Mucosa of gallbladder (tissue), 1 donor: ENCODE measurements at places on chromosomes 4 and X.

GRCh38 chr4:144421056-144421455 lies 224.9 kb upstream of the HHIP start:
- no peak for DNase-seq

GRCh38 chrX:19902110-19902509 lies 14.7 kb upstream of the SH3KBP1 start:
- DNase-seq, result no peak

- DNase-seq, result peak; percentile 36
These were observed 160.9 kb downstream of the SMIM20 start for GRCh38 chr4:26074712-26075430.

GRCh38 chr4:89284828-89285227 lies 22.8 kb downstream of the GPRIN3 start:
- DNase-seq, result no peak

DNA sequence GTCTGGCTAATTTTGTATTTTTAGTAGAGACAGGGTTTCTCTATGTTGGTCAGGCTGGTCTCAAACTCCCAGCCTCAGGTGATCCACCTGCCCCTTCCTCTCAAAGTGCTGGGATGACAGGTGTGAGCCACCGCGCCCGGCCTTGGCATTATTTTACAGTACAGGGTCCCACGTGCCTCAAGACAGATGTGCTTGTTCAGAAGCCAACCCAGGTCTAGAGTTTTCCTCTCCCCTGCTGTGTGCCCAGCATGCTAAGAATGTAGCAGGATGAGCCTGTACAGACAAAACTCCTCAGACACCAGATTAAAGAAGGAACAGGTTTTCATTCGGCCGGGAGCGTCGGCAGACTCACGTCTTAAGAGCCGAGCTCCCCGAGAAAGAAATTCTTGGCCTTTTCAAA lies 42.2 kb downstream of the CRLF2 start:
- no peak for DNase-seq

DNA sequence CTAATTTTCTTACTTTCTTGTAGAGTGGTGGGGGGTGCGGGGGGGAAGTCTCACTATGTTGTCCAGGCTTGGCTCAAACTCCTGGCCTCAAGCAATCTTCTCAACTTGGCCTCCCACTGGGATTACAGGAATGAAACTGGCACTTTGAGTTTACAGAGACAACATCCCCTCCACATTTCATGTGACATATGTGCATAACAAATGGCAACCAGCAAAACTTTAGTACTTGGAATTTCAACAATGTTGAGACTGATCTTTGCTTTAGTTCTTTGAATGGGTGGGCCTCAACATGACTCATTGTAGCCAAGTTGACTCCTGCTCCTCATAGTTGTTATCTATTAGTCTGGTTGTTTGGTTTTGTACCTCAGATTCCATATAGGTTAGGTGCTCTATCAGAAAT lies 11.4 kb upstream of the FMR1 start:
- no peak for DNase-seq

- DNase-seq, result peak; percentile 80
These were observed 545.0 kb downstream of the GBA3 start for GRCh38 chr4:23237771-23238170.

DNA sequence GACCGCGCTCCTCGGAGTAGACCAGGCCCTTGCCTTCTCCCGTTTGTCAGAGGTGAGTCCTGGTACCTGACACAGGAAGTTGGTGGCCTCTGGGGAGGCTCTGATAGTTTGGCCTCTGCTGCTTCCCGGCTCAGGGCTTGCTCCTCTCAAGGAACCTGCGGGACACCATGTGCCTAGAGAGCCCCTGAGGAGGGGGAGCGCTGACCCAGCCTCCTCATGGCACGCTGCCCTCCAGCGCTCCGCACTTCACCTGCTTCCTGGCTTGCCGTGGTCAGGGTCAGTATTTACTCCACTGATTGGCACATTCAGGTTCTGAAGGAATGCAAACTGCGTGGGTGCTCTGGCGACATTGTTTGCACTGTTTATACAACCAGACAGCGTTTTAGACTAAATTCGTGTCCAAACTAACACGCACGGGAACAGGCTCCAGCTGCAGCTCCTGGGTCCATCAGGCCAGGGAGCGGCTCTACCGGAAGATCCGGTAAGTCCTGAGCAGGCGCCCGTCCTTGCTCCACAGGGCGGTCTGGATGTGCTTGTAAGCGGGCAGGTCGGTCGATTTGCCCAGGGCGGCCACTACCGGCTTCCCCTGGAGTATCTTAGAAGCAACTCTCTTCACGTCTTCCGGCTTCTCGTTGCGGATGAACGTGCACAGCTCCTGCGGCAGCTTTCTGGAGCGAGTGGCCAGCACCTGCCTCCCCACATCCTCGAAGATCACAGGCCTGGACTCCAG lies 121.6 kb upstream of the GRID2 start:
- no peak for DNase-seq

DNA sequence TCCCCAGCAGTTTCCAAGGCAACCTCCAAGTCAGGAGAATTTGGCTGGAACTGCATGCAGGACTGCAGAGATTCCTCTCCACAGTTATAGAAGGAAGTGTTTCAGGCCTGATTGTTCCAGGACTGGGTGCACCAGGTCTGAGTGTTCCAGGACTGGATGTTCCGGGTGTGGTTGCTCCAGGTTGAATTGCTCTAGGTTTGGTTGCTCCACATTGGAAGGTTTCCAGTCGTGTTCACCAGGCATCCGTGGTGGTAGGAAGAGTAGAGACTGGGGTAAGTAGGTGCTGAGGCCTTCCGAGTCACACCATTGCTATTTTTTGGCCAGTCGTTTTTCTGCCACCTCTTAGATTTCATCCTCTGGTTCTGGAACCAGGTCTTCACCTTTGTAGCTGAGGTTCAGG lies 105.4 kb downstream of the MSN start:
- DNase-seq, result no peak

GRCh38 chr4:13306356-13306755 lies 177.8 kb downstream of the RAB28 start:
- no peak for DNase-seq

GRCh38 chr4:8748236-8748575 lies 123.4 kb downstream of the HMX1 start:
- DNase-seq, result no peak

DNA sequence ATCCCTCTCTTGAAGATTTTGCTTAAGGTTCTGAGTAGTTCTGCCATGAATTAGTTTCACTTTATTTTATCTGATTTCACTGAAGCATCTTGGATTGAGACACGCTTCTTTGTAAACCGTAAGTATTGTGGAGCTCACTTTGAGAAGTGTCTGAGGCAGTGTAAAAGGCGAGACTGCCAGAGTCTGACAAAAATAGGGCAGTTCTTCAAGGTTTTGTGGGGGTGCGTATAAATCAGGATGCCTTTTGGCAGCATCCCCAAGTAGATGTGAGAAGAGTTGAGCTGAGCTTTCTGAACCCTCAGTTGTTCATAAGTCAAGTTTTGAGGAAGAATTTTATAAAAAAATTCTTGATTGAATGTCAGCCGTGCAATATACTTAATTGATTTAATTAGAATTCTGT lies 76.3 kb downstream of the RBPJ start:
- DNase-seq, result no peak

DNA sequence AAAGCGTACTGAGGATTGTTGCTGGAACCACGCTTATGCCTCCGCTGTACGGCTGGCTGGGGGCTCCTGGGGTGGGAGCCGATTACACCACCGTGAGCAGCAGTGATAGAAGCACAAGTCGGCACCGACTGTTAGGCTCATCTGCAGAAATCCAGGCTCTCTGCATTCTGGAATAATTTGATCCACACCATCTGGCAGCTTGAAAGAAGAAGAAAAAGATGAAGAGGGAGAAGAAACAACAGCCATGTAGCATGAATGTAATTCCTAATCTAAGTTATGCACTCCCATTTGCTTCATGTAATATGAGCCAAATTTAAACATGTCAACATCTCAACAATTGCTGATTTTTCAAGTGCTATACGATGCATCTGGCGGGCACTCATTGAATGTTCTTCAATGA lies 84.6 kb upstream of the DHX15 start:
- DNase-seq, result no peak

DNA sequence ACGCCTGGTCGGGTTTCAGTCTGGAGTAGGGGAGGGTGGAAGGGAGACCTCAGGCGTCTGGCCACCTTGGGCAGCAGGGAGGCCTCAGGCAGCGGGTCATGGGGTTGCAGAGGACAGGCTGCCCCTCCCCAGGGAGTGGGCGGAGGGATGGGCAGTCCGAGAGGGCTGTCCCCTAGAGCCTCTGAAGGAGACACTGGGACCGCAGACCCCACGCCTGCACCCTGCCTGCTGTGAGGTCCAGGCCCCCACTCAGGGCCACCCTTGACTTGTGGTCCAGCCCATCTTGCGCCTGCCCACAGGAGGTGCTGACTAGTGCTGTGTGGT lies 16.5 kb downstream of the FGFRL1 start:
- DNase-seq, result no peak

DNA sequence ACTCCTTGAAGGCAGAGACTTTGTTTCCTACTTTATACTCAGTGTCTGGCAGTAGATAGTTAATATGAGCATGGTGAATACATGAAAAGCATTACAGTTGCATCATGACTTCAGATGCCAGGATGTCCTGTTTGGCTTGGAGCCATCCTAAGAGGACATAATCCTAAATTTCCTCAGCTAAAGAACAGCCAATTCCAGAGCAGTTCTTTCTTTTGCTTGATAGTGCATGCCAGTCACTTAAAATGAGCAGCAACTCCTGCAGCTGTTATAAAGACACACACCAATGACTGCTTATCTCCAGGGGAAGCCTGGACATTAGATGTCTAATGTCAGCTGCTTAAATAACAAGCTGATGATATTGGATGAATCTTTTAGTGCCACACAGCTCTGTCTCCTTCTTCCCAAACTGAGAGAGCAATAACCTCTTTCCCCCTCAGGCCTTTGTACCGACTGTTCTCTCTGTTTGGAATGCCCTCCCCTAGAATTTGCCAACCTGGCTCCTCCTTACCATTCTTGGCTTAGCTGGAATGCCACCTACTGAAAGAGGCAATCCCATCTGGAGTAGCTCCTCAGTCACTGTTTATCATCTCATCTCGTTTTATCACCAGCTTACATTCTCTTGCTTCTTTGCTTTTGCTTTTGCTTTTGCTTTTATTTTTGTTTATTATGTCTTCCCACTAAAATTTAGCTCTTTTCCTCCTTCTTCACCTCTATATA lies 100.8 kb upstream of the USP38 start:
- no peak for DNase-seq

GRCh38 chrX:73206366-73206765 lies 8.3 kb downstream of the NAP1L2 start:
- no peak for DNase-seq

DNA sequence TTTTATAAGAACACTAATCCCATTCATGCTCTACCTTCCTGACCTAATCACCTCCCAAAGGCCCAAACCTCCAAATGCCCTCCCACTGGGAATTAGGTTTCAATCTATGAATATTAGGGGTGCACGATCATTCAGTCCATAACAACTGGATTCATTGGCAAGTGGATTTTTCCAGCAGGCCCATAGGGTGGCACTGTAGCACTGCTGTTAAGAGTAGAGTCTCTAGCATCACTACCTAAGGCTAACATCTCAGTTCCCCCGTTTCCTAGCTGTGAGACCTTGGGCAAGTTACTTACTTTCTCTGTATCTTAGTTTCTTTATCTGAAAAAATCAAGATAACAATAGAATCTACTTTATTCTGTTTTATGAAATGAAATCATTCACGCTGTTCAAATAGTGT lies 315.8 kb downstream of the STIM2 start:
- peak; percentile 23 for DNase-seq

GRCh38 chrX:119155416-119156035 lies 27.9 kb upstream of the KIAA1210 start:
- DNase-seq, result no peak

GRCh38 chrX:49001521-49002090 lies 458 bp downstream of the GRIPAP1 start:
- DNase-seq, result no peak

- DNase-seq, result no peak
These were observed 127.4 kb downstream of the SLC39A8 start for GRCh38 chr4:102217775-102218355.
